AG04450 (cell line): ENCODE measurements at places on chromosomes 1 and 21.

GRCh38 chr1:5563861-5564577, 428.2 kb downstream of the NPHP4 start:
- no peak for DNase-seq

DNA sequence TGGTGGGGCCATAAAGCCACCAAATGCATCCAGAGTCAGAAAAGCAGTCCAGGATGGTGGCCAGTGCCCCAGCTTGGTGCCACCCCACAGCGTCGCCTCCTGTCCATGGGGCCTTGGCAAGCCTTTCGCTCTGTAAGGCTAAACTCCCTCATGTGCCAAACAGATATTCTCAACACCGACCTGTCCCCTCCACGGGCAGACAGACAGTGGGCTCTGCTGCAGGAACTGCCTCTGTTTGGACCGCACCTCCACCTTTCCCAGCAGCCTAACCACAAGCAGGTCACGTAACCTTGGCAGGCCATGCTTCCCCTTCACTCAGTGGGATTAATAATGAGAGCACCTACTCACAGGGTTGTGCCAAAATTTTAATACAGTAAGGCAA, 11.7 kb downstream of the RUNX1 start:
- no peak for DNase-seq

DNA sequence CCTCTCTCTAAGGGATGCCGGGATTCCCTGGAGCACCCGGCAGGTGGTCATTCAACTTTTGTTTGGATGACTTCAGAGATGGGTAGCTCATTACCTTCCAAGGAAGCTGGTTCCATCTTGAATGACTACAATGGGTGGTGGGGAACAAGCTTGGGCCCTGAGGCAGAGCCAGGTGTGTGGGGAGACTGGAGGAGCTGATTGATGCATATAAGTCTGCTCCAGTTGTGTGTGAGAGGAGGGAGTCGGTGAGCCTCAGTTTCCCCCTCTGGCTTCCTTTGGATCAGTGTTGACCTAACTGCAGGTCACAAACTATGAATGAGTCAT, 133.8 kb upstream of the ZBTB40 start:
- no peak for DNase-seq

GRCh38 chr1:222034790-222035189, 292.9 kb upstream of the DUSP10 start:
- no peak for DNase-seq

GRCh38 chr1:156592158-156592909, 758 bp downstream of the NAXE start:
- DNase-seq: no peak

DNA sequence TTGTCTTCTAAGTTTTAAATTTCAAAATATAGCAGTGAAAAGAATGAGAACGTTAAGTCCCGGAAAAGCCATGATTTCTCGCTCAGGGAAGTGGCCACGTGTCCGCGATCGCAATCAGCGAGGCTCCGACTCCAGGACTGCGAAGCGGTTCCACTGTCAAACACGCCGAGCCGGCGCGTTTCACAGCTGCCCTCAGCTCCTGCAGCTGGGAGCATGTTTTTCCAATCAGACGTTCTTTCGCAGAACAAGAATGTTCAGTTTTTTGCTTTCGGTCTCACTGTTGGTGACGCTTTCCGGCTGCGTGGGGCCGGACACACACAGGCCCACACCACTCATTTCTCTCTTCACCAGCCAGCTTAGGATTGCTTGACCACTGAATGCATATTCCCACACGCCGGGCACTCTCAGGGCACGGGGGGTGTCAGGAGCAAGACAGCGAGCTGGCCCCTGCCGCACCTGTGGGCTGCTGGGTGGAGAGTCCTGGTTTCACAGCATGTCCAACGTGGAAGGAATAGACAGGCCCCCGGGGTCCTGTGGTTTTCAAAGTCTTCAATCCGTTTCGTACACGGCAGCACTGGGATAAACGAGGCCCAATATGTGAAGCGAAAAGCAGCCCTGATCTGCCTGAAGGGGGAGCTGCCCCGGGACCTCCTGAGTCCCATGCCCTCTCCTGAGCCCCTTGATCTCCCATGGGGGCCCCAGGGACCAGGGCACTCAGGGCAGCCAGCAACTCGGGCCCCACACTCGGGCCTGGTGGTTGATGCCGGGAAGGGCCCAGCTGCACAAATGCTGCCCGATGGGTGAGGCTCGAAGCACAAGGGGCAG, 47.3 kb upstream of the COL18A1 start:
- no peak for DNase-seq

DNA sequence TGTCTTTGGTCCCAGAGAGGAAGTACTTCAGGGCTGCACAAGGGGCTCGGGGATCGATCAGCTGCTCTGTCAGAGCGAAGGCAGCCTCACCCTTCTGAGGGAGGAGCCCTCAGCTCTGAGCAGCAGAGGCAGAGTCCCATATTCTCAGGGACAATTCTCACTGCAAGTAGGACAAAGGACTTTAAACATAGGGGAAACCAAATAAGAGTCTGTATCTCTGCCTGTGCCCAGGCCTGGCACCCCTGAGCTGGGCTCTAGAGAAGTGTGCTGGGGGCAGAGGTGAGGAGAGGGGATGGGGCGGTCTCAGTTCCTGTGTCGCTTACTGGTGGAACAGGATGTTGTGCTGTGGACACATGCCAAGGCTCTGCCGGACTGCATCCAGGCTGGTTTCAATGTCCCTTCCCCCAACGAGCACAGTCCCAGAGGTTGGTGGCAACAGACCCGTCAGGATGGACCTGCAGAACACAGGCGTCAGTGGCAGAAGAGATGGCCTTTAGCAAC, 76.6 kb downstream of the ABCA4 start:
- DNase-seq: no peak

DNA sequence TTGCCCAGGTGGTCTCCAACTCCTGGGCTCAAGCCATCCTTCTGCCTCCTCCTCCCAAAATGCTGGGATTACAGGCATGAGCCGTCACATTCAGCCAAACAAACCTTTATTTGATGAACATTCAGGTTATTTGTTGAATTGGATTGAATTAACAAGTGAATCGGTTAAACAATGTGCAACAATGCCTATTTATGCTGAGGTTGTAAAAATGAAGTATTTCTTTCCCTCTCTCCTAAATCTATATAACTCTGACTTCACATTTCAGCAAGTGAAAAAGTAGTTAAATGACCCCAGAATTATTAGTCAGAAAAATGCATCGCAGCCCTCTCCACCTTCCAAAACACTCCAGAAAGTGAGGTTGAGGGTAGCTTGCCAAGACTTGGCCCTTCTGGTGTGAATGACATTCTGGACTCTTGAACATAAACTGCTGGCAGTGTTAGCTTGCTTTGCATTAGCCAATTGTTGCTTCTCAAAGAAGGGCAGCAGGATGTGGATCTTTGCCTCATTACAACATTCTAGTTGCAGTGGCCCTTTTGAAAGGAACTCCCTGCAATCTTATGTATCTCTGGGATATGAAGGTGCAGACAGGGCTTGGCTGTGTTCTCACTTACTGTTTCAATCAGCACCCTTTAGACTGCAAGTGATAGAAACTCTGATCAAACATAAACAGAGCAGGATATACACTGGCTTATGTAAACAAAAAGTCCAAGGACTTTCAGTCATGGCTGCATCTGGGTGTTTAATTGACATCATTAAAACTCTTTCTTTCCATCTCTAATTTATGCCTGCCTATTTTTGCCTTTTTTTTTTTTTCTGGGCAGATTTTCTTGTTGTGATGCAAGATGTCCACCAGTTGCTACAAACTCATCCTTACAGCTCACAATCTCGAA, 22.4 kb downstream of the EDN2 start:
- DNase-seq: no peak

DNA sequence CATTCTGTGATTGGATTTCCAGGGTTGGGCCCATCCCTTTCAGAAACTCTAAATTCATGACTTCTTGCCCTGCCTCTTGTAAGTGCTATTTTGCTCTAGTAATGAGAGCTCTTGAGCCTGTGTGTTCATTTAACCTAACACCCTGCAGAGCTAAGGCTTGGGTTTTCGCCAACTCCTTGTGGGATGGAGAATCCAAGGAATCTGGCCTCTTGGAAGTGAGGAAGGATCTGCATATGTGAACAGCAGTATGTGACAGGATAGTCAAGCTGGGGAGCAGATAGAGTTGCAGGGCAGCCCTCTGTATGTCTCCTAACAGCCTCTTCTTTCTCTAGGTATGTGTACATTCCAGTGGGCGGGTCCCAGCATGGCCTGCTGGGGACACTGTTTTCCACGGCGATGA, 258.9 kb downstream of the HHAT start:
- DNase-seq: no peak

GRCh38 chr1:158037008-158037865, 43.8 kb downstream of the KIRREL1 start:
- no peak for DNase-seq

GRCh38 chr21:24658026-24658425, 949.3 kb downstream of the MRPL39 start:
- DNase-seq: no peak

- DNase-seq: peak; percentile 84
These were observed 3.6 kb upstream of the PPP2R5A start for GRCh38 chr1:212281590-212281989.

GRCh38 chr1:46166521-46167462, 8.1 kb upstream of the TSPAN1 start:
- no peak for DNase-seq

DNA sequence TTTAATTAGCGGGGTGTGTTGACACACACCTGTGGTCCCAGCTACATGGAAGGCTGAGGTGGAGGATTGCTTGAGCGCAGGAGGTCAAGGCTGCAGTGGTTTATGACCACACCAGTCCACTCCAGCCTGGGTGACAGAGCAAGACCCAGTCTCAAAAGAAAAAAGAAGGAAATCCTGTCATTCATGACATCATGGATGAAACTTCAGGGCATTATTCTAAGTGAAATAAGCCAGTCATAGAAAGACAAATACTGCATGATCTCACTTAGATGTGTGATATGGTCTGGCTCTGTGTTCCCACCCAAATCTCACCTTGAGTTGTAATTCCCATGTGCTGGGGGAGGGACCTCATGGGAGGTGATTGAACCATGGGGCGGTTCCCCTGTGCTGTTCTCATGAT, 82.6 kb downstream of the MT1HL1 start:
- no peak for DNase-seq

GRCh38 chr1:81781749-81782148, 19.0 kb upstream of the ADGRL2 start:
- no peak for DNase-seq

DNA sequence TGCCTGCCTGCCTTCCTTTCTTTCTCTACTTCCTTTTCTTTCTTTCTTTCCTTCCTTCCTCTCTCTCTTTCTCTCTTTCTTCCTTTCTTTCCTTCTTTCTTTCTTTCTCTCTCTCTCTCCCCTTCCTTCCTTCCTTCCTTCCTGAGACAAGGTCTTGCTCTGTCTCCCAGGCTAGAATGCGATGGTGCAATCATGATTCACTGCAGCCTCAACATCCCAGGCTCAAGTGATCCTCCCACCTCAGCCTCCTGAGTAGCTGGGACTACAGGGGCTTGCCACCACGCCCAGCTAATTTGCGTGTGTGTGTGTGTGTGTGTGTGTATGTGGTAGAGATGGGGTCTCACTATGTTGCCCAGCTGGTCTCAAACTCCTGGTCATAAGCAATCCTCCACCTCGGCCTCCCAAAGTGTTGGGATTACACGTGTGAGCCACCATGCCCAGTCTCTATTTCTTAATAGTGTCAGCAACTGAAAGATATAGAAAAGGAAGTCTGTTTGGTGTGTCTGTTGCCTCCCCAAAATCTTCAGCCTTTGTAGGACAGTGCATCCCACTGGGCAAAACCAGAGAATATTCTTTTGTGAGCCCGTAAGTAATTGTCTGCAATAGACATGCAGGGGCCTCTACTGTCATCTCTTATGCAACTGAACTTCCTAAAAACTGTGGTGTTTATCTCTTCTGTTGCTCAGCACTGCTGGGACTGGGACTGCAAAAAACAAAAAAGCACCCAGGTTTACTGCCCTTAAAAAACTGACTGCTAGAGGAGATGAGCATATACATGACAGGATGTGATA, 20.9 kb upstream of the RAB4A start:
- DNase-seq: no peak

GRCh38 chr1:22563671-22564602, 648 bp downstream of the EPHA8 start:
- DNase-seq: no peak

- DNase-seq: no peak
These were observed 20.7 kb downstream of the BACE2 start for GRCh38 chr21:41188486-41189149.

DNA sequence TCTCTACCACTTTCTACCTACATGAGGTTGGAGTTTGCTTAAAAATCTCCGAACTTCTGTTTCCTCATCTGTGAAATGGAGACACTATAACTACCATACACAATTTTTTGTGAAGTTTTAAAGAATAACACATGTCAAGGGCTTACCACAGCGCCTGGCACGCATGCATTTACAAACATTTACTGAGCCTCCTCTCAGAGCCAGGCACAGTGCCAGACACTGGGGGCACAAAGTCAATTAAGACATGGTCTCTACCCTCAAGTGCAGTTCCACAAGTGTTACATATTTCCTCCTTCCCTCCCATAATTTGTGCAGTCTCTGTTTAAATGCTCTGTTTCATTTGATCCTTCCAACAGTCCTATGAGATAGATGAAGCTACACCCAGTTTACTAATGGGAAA, 356.4 kb upstream of the ESRRG start:
- no peak for DNase-seq

DNA sequence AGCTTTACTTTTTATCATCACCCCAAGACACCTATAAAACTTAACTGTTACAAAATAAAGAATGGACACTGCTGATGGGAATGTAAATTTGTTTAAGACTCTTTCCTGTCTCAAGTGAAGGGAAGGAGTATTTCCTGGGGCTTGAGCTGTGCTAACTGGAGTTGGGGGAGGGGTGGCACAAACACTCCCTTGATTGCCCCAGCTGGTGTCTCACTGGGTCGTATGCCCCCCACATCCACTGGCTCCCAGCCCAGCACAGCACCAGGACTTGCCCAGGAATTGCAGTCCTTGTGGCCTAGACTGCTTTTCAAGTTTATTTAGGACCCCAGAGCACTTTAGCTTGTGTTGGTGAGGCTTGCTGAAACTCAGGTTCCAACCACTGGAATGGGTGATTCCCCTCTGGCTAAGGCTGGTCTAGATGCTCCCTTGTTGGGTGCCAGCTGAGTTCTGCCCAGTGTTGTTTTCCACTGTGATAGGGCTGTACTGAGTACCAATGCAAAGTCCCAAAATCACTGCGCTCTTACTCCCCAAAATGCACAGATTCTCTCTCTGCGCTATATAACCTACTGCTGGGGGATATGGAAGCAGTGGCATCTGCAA, 49.1 kb upstream of the DR1 start:
- DNase-seq: no peak

GRCh38 chr21:16476056-16476825, 746.5 kb downstream of the USP25 start:
- no peak for DNase-seq

DNA sequence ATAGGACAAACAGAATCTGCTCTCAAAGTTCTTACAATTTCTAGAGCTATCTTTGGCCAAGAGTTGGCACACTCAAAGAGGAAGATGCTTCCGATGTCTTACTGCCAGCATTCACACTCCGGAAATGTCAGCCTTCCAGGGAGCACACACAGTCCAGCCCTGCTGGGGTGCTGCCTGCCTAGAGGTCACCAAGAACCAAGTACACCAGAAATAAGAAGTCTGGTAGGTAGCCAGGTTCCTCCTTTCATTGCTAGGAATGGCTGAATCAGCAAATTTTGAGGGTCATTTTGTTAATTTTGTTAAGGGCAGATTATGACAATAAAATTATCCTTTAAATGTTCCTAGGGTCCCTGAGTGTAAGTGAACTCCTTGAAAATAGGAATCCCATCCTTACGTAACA, 77.5 kb downstream of the PLPP3 start:
- DNase-seq: no peak

- no peak for DNase-seq
These were observed 1.4 kb upstream of the IL24 start for GRCh38 chr1:206895837-206896242.

- no peak for DNase-seq
These were observed 11.5 kb downstream of the KNCN start for GRCh38 chr1:46539972-46540371.
